ENCODE measurements at places on chromosomes 1 and 21. TPM values are rescaled to one million over a fixed set of nuclear protein-coding genes. Genes with fewer than 3 reads are reported as not detected.
A peak's percentile ranks its signal among the peaks of the same experiment; 100 is the strongest.

DNA sequence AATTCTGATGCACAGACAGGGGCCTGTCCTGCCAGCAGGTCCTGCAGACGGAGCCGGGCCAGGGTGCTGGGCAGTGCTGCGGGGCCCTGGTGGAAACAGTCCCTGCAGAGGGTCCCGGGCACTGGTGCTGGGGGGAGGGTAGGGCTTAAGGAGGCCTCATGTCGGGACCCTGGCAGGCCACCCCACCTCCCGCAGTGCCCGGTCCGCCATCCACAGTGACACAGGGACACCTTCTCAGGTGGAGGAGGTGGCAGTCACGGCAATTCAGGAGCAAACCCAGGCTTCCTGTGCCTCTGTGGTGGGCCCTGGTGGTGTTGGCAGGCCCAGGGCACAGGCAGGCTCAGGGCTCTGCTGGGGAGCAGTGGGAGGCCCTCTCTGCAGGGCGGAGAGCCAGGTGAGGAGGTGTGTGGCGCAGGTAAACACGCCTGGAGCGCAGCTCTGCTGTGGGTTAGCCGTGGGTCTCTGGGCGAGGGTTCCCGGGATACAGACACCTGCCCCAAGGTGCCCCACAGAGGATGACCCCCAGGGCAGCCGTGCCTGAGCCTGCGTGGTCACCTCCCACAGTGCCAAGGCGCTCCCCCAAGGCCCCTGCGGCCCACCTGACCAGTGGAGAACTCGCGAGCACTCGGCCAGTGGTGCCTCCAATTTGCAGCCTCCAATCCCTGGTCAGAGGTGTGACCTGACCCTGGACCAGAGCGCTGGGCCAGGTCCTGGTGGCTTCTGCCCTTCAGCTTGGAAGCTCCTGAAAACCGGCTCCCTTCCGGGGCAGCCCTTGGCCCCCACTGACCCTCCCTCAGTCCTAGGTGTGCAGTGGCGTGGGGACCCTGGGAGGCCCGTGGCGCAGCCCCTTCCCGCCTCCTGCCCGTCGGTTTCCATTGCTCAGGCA is 19.2 kb downstream of the COL18A1 start:
- no peak for DNase-seq

DNA sequence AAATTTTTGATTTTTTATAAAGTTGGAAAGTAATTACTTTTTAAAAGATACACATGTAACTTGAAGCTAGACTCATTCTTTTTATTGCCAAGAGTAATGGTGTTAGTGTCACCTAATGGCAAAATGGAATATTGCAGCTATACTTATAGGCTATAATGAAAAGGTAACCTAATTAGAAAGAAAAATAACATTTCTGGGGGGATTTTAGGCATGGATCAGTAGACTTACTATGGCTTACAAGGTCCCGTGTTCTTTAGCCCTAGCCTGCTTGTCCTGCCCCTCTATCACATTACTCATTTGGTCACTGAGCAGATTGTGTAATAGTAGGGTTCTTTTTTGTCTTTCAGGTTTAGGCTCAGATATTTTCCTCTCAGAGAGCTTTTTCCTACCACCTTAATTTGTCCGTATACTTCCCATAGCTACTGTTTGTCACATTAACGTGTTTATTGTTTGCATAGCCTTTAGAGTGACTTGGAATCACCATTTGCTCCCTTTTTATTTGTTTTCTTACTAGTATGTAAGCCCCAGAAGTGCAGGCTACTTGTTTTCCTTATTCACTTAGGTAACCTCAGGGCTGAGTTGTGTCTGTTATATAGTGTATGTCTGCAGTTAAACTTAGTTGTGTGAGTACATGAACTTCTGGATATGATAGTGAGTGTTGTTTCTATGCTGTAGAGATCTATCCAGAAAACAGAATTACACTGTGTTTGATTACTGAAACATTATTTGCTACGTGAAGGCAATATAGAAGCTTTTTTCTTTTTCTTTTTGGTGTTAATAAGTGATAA is 58.7 kb downstream of the RABGAP1L start:
- DNase-seq = peak; percentile 21

- DNase-seq = no peak
Measured at GRCh38 chr1:200831091-200831490, 41.7 kb upstream of the GPR25 start.

DNA sequence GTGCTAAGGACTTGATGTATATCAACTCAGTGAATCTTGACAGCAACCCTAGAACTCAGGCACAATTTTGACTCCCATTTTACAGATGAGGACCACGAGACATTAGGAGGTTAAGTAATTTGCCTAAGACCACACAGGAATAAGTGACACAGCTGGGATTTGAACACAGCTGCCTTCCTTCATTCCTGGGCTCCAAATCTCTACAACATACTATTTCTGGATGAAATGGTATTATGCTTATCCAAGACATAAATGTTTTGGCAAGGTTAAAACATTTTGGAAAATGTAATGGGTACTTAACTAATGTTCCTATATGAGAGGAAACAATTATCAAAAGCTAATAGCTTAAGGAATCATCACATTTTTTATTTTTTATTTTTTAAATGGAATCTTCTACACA is 4.8 kb downstream of the CLDN8 start:
- no peak for DNase-seq

- no peak for DNase-seq
Measured at GRCh38 chr1:161725908-161726472, 4.6 kb downstream of the FCRLB start.

DNA sequence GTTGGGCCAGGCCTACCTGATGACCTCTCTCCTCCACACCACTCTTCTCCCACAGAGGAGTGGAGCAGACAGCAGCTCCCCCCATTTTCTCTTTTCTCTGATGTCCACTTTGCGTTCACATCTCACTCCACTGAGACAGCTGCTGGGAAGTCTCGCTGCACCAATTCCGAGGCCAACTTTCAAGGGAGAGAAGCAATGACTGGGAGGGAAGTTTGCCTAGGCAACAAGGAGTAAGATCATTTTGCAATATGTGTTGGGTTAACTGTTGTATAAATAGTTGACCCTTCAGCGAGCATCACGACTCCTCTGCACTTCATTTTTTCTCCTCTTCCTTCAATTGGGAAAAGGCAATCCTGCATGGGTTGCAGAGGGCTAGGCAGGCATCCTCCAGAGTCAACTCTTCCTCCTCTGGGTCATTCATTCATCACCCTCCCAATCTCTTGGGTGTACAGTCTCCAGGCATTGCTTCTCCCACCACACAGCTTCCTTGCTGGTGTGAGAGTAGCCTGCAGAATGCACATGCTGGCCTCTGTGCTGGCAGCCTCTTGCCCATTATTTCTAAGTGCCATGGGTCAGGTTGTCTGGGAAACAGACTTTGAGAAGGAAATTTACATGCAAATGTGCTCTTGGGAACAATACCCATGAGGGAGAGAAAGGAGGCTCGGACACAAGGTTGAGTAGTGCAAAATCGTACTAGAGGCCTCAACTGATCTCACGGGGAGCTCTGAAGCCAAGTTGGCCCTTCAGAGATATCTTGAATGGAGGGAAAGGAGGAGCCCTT is 75.8 kb upstream of the BCAR3 start:
- DNase-seq = no peak

Gene TSSK3
- 1.6 TPM for total RNA-seq

Gene HEYL
- total RNA-seq = 8.8 TPM

Gene LAPTM5
- 1.5 TPM for total RNA-seq

Gene SYNJ1
- 7.2 TPM for total RNA-seq

Gene LCE3D
- not detected for total RNA-seq

Data from HCT116 (cell line).